MV-4-11 (cell line): ENCODE measurements at places on chromosomes 1 and 21.

DNA sequence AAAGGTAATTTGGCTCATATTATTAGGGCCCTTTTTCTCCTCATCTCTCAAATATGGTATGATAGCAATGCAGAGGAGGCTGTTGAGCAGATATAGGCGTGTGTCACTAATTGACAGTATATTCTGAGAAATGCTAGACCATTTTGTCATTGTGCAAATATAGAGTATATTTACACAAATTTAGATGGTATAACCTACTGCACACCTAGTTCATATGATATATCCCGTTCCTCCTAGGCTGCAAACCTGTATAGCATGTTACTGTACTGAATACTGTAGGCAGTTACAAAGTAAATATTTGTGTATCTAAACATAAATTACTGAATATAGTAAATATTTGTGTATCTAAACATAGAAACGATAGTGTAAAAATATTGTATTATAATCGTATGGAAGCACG is 8.6 kb downstream of the ZBTB37 start:
- DNase-seq, result no peak

- no peak for DNase-seq
Measured at GRCh38 chr1:162475089-162475488, 22.5 kb upstream of the UHMK1 start.

- DNase-seq, result no peak
Measured at GRCh38 chr21:26572702-26573381, at the start of gene CYYR1. Gene CYYR1, minus strand, starts transcription at chr21:26573286. Its CDS starts 346 bp downstream, at chr21:26572940.

DNA sequence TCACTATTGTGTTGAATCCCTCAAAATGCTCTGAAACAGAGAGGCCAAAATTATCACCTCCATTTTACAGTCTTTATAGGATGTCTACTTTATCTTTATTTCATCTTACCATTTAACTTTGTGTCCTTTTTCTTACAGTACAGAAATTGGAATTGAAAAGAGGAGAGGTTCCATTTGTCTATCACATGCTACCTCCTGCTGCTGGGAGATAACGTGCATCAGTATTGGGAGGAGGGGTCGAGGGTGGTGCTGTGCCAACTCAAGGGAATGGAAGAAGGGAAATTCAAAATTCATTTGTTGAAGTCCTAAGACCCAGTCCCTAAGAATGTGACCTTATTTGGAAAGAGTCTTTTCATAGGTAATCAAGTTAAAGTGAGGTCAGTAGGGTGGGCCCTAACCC is 85.3 kb downstream of the HHIPL2 start:
- DNase-seq, result no peak

DNA sequence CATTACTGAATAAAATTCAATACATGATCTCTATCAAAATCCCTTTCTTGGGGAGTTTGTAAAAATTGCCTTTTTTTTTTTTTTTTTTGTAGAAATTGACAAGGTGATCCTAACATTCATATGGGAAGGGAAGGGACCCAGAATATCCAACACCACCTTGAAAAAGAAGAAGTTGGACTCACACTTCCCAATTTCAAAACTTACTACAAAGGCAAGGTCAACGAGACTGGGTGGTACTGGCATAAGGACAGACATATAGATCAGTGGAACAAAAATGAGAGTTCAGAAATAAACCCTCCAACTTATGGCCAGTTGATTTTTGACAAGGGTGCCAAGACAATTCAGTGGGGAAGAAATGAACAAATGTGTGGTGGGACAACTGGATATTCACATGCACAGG is 31.4 kb upstream of the CLSTN1 start:
- peak; percentile 36 for DNase-seq

GRCh38 chr1:155022927-155023236 is 10.7 kb downstream of the DCST2 start:
- peak; percentile 31 for DNase-seq

DNA sequence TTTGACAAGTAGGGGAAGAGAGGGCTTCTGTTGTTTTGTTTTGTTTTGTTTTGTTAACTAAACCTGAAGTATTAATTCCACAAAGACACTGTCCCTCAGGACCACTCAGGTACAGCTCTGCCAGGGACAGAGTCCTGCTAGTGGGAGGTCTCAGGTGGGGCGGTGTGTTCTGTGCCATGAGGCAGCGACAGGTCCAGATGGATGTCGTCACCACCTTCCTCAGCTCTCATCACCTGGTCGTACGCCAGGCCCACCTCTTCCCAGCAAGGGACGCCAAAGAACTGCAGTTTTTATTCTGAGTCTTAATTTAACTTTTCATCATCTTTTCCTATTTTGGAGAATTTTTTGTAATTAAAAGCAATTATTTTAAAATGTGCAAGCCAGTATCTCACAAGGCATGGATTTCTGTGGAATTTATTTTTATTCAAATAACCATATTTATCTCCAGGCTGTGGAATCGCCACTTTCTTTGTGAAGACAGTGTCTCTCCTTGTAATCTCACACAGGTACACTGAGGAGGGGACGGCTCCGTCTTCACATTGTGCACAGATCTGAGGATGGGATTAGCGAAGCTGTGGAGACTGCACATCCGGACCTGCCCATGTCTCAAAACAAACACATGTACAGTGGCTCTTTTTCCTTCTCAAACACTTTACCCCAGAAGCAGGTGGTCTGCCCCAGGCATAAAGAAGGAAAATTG is 62.5 kb downstream of the POFUT2 start:
- no peak for DNase-seq

- no peak for DNase-seq
Measured at GRCh38 chr21:46063227-46063626, 34.7 kb upstream of the COL6A2 start.

DNA sequence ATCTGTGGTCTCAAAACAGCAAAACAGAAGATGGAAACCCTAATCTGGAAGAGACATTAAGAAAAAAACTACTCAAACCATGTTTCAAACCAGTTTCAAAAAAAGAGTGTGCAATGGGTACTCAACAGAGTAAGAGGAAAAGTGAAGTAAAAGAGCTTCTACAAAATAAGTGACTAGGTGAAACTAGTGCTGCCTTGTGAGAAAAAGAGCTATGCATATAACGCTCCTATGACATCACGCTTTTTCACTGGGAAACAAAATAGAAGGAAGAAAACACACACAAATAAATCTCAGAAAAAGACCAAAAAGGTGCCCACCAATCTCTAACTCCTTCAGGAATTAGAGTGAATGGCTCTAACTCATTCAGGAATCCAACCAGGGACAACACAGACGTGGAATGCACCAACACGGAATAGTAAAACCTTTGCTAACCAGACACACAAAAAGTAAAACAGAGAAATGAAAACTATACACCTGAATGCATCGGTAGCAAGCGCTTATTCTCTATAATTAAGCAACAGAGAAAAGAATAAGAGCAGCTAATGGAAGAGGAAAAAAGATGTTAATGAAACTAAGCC is 1.3 kb downstream of the FOXJ3 start:
- no peak for DNase-seq

DNA sequence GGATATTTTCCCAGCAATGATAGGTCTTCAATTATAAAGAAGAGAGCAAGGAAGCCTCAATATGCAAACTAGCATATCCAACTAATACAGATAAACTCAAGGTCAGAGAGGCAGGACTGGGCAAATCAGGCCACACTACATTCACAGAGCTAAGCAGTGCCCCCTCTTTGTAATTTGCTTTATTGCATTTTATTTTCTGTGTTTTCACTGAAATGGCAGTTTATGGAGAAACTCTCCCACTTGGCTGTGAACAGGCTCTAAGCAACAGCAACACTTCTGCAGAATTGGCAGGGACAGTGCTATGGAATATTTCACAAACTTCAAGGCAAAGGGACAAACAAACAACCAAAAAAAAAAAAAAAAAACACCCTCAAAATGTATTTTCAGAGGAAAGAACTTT is 93.4 kb upstream of the SOD1 start:
- DNase-seq, result no peak

DNA sequence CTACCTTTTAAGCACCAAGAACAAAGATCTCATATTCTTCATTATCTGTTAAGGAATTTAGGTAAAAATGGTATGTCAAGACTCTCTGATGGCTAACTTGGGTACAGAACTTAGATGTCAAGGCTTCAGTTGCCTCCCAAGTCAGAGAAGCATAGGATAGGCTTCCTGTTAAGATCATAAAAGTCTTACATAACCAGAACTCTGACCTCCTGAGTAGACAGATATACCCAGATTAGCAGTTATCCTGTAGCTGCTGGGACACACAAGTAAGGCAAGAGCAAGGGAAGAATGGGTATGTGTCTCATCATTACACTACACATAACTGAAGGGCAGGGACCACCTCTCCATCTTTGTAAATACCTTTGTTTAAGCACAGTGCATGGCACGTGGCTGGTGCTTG is 15.4 kb upstream of the KLHL12 start:
- no peak for DNase-seq

GRCh38 chr1:161046605-161047228 is 940 bp upstream of the USF1 start:
- peak; percentile 94 for DNase-seq

- DNase-seq, result no peak
Measured at GRCh38 chr21:17250778-17251241, 262.0 kb upstream of the CXADR start.

- peak; percentile 82 for DNase-seq
Measured at GRCh38 chr1:27662707-27663393, 9.1 kb downstream of the IFI6 start.

- DNase-seq, result no peak
Measured at GRCh38 chr1:61198554-61198953, 116.2 kb downstream of the NFIA start.

DNA sequence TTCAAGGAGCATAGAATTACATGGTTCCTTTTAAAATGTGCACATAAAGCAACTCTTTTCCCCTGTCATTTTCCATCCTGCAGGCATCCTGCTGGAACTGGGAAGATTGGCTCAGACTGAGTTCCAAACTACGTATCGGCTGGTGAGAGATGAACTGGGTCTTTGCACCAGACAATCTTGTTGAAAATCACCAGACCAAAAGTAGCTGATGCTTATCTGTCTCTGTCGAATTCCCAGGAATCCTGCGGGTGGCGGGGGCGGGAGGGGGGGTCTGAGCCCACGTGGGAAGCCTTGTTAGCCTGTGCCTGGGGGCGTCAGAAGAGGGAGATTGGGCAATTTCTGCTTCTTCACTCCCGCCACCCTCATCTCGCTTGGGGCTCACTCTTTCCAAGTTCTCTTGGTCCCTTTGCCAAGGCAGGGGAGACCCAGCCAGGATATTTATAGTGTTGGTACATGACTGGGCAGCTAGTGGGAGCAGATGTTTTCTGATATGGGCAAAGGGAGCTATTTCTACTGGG is 90.1 kb upstream of the SLC25A33 start:
- no peak for DNase-seq

- peak; percentile 50 for DNase-seq
Measured at GRCh38 chr1:201703621-201704438, 125.1 kb upstream of the IPO9 start.

DNA sequence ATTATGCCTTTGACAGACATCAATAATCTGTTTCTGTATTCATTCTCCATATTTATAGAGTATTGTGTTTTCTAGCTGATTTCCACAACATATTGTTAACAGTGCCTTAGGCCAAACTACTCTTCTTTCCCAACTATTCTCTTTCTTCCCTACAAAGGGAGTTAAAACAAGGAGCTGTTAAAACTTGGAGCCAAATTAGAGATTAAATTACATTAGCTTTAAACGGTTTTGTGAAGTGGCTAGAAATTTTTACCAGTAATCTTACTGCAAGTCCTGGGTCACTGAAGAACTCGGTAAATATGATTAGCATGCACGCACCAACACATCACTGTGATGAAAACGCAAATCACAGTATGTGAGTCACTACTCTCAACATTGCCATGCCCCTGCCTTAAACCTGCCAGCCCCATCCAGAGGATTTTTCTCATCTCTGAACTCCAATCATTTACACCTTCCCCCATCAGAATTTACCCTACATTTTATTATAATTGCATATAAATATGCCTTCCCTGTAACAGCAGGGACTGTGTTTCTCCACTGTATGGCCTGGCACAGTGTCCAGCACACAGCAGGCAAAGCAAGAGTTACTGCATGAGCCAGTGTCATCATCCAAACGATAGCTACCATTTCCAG is 1.5 kb upstream of the PRDX6 start:
- DNase-seq, result no peak

DNA sequence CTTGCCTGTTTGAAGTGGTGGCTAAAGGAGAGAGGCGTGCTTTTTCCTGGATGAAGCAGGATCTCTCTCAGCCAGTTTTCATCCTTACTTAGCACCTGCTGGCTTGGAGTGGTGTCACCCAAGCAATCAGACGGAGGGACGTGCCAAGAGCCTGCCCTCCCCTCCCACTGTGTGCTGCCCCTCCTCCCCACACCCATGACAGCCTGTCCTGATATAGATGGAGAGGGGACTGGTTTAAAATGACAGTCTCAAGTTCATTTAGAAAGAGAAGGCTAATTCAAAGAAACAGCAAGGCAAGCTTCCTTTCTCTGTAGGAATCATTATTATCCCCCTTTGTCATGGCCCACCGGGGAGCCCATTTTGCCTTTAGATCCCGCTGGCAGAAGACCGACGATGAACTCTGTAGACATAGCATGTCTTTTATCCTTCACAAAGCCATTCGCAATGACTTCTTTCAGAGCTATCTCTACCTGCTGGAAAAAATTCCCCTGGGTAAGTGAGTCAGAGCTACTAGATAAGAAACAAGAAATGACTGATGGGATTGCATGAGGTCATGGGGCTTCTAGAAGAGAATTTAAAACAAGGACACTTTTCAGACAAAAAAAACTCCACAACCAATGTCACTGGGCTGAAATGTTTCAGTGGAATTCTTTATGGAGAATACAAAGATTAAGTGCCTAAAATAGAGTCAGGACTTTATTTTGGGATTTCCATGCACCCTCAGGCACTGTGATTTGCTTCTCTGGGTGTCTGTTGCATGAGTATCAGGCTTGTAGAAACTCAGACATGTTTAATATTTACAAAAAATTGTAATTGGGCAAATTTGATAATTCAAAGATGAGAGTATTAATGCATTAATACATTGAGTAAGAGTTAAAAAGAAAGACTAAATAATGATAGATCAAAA is at the start of gene NTMT2:
Gene NTMT2, plus strand, starts transcription at position 190 of the 907 bp plus-strand sequence. Its CDS starts 149 bp downstream, at position 339.
- no peak for DNase-seq

DNA sequence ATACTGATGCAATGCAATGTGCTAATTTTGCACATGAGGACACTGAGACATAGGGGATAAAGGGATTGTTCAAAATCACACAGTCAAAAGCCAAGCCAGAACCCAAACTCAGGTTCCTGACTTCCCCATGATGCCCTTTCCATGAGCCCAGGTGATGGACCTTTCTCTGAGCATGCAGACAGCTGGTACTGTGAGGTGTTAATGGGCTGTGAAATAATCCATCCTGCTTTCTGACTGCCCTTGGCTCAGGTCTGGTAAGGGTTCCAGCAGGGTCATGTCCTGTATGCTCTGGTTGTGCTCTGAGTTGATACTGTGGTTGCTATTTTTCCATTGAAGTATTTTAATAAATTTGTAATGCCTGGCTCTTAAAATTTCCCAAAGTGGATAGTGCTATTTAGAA is 50.0 kb downstream of the CNIH3 start:
- DNase-seq, result no peak

DNA sequence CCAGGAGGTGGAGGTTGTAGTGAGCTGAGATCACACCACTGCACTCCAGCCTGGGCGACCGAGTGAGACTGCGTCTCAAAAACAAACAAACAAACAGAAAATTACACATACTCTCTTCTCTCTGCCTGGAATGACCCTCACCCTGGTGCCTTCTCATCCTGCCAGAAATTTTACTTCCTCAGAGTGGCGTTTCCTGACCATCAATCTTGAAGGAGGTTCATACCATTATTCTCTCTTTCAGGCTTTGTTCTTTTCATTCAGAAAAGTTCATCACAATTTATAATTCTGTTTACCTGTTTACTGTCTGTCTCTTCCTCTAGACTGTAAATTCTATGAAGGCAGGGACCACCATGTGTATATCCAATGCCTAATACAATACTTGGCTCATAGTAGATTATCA is 79.3 kb downstream of the RPS6KA1 start:
- peak; percentile 24 for DNase-seq
